ENCODE measurements at places on chromosomes 13 and 19.

DNA sequence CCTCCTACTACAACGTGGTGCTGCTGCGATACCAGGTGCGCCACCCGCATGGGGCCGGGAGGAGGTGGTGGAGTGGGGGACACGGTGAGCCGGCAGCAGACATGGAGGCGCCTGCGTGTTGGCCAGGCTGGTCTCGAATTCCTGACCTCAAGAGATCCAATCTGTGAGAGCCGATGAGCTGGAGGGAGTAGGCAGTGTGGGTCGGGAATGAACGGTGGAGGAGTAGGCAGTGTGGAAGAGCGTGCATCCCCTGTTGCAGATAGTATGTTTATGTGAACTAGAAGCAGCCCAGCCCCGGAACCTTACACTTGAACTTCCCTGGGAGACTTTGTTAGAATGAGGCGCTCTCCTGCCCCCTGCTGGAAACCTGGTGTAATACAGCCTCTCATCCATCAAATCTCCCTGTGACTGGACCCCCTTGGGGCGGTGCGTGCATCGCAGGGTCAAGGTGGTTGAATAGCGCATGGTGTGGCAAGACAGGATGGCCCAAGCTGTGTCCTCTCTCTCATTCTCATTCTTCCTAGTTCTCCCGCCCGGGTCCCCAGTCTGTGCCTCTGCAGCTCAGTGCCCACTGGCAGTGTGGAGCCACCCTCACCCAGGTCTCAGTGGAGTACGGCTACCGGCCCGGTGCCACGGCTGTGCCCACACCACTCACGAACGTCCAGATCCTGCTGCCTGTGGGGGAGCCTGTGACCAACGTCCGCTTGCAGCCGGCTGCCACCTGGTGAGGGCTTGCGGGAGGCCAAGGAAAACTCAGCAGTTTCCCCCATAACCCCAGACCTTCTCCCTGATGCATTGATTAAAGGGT lies 10.5 kb upstream of the B3GNT3 start:
- peak; percentile 59 for DNase-seq

DNA sequence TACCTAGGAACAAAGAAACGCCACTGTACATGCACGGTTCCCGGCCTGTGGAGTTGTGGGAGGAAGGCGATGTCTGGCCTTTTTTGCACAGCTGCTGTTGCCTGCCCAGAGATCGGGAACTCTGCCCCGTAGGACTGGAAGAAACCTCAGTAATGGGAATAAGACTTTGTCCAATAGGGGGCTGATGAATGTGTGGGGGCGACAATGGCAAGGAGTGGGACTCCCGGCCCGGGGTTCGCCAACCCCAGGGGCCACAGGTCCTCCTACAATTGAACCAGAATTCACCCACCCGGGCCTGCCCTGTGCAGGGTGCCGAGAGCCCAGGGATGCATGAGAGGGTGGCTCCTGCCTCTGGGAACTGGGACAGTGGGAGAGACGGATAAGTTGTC lies 2.0 kb upstream of the CEBPA start:
- DNase-seq: no peak

DNA sequence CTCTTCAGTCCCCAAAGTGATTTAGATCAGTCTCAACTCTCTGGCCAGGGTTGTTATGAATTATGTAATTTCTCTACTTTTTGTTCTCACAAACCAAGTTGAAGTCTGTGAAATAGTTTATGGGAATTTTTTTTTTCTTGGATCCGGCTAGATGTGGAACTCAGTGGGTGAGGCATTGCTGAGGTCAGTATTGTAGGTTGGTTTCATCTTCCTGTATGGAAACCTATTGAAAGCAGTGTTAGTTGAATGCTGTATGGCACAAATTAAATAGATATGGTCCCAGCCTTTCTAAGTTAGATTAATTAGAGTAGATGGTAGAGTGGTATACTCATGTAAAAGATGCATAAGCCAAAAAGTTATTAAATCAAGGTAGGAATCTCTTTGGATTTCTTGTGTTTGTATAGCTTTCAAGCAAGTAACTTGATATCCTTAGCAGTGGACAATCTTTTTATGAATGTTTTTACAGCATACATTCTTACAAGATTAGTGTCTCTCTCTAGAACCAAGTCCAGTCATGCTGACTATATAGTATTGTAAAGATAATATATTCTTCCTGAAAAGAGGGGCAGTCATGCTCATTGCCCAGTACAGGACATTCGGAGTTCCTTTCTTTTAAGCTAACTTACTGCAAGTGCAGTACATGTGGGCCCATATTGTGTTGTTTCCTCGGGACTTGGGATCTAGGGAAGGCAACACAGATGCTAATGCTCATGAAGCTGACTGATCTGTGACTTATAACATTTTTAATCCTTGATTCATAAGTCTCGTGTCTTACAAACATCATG lies 2541.1 kb downstream of the PCDH9 start:
- no peak for DNase-seq

DNA sequence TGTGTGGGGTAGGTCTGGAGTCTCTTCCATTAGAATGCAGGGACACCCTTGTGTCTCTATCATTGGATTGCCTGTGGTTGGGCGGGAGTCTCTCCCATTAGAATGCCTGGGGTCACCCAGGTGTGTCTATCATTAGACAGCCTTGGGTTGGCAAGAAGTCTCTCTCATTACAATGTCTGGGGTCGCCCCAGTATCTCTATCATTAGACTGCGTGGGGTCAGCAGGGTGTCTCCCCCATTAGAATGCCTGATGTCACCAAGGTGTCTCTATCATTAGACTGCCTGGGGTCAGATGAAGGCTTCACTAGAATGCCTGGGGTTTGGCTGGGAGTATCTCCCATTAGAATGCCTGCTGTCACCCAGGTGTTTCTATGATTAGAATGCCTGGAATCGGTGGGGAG lies 1539.0 kb downstream of the UQCRFS1 start:
- no peak for DNase-seq

DNA sequence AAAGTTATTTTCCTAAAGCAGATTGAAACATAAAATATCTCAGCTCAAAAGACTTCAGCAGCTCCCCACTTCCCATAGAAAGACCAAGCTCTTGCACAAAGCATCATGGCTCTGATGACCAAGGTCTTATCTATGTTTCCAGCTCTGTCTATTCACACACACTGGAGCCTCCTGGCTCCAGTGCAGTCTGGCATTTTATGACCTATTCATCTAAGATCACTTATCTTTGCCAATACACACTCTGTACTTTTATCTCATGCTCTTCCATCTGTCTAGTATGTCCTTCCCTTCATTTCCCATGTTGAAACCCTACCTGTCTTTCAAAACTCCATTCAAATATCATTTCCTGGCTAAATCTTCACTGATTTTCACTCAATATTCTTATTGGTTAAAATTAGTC lies 74.4 kb downstream of the FGF9 start:
- no peak for DNase-seq

DNA sequence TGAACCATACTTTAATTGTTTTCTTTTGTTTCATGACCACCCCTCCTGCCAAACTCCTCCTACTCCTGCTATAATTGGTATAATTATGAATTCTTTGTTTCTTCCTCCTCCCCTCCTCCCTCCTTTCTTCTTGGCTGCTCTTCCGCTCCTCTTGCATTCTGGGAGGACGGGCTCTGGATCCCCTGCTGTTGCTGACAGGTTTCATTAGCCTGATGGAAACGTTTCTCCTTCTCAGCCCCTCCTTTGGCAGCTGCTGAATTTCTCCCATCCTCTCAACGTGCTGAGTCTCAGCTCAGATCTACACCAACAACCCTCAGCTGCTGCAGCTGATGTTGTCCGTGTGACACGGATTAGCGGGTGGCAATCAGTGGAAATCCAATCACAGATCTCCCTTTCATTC lies 97.1 kb upstream of the UBAC2 start:
- no peak for DNase-seq

- no peak for DNase-seq
Observed at GRCh38 chr13:70394031-70394548, 285.8 kb upstream of the KLHL1 start.

Measured in T-helper 1 cell (primary cell).